Mononuclear cell (primary cell): ENCODE measurements at places on chromosomes 12 and 14. TPM values are rescaled to one million over a fixed set of nuclear protein-coding genes. Genes with fewer than 3 reads are reported as not detected.

The PLA2G1B gene
- 0.31 TPM for total RNA-seq

The RTN1 gene
- 8.0 TPM for total RNA-seq

The AMN gene
- total RNA-seq, result 0.84 TPM

The SERPINA12 gene
- total RNA-seq, result not detected

The OLR1 gene
- 104 TPM for total RNA-seq

The CLEC4E gene
- total RNA-seq, result 25.6 TPM
